Right forelimb (tissue), 1 donor: ENCODE measurements at places on chromosomes 11 and 22.

DNA sequence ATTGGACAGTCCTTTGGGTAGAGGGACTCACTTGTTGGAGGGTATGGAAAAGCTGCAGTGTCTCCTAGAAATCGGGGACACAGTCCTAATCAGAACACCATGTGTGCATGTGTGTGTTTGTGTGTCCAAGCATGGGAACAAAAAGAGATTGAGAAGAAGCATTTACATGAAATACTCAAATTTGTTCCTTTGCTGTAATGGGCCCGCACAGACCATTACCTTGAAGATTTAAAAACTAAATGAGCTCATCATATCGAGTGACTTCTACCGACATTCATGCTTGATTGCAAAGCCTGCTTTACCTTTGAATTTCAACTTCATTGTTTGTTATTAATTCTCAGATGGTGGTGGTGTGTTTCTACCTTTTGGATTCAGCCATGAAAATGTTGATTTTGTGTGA is 106.9 kb downstream of the ZBTB16 start:
- no peak for DNase-seq

DNA sequence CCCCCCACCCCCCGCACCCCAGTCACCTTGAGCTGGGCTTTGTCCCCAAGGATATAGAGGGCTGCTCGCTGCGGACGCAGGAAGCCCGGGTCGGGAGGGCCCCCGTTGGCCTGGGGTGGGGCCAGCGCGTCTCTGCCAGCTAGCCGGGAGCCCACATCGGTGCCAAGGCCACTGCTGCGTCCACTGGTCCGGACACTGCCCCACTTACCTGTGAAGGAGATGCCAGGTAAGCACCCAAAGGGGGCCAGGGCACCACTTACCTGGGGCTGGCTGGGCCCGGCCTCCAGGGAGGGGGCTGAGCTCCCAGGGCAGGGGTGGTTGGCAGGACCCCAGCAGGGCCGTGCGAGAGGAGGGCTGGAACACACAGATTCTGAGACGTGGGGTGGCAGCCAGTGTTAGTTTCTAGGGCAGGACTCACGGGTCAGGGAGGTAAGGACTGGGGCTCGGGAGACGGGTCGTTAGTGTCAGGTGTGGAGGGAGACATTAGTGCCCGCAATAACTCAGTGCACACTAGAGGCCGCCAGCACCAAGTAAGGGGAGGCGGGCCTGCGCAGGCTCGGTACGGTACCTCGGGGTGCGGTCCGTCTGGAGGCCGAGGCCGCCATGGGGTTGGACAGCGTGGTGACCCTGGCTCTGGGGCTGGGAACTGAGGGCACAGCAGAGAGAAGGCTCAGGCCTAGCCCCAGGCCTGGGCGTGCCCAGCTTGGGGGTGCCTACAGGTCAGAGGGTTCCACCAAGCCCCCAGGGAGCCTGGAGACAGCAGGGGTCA is 18.2 kb downstream of the SBF1 start:
- DNase-seq, result no peak

DNA sequence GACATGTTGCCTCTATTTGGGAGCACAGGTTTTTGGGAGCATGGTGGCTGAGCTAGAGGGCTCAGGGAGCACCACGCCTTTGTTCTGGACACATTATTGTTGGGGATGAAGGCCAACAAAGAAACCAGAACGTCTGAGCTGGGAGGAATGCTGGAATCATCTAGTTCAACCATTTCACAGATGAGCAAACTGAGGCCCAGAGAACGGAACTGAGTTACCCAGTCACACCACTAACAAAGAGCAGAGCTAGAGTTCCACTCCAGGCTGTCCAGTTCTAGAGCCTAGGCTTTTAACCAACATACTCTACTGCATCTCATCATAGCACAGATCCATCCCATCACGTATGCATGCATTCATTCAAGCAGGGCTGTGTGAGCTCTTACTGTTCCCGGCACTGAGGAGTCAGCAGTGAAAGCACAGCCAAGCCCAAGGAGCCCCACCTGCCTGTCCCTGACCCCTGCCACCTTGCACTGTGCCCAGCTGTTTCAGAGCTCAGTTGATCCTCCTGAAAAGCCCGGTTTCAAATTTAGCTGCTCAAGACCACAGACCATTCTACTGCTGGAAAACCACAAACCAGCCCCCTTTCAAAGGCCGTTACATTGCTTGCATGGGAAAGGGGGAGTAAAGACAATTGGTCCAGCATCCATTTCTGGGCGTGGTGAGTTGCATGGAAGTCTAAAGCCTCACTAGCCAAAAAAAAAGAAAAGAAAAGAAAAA is 16.9 kb upstream of the TCF20 start:
- DNase-seq, result no peak

- DNase-seq, result no peak
Measured at GRCh38 chr11:102251423-102251822, 65.9 kb upstream of the BIRC3 start.

DNA sequence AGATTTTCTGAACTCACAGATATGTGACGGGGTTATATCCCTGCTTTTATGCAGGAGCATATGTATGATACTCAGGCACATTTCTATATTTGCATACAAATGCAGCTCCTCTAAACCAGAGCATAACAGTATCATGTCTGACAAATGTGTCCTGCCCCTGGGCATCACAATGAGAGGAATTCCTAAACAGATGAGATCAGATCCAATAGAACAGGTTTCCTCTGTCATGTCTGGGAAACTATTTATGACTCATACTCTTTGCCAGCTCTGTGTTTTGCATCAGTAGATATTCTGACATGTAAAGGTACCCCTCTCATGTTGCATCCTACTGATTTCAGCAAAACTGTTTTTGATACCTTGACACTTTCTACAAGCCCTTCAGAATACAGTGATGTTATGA is 29.4 kb downstream of the SYT9 start:
- no peak for DNase-seq

GRCh38 chr22:21571679-21572078 is 4.2 kb downstream of the UBE2L3 start:
- no peak for DNase-seq

DNA sequence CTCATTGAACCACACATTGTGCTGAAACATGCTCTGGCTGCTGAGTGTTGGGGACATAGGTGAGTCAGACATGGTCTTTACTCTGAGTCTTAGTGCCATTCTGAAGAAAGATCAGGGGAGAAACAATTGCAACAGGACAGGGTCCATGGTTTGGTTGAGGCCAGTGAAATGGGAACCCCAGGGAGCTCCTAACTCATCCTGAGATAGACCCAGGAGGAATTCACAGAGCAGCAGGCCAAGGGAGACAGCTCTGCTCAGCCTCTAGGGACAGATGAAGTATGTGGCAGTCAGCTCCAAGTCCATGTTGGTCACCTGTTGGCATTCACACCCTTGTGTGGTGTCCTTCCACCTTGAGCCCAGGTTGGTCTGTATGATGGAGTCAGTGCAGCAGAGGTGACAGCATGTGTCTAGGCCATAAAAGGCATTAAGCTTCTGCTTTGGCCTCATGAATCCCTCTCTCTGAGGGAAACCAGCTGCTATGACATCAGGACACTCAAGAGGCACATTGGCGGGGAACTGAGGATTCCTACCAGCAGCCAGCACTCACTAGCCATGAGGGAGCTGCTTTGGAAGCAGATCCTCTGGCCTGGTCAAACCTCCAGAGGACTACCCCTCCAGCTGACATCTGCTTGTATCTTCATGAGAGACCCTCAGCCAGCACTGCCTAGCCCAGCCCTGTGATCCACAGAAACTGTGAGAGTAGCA is 50.3 kb upstream of the MYEOV start:
- DNase-seq, result no peak

DNA sequence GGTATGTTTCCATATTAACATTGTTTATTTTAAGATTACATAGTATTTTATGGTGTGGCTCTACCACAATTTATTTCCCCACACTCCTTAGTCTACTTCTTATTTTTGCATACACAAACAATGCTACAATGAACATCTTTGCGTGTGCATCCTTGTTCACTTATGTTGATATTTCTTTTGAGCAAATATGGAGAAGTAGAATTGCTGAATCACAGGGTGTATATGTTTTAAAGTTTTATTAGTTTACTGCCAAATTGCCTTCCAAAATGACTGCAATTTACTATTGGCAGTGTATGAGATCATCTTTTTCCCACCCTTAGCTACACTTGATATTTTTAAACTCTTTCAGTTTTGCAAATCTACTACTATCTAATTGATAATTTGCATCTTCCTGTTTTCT is 38.7 kb upstream of the FAR1 start:
- DNase-seq, result no peak
